ENCODE measurements at places on chromosomes 1 and 21.

GRCh38 chr1:41536361-41536802 is 51.9 kb upstream of the EDN2 start:
- no peak for DNase-seq

DNA sequence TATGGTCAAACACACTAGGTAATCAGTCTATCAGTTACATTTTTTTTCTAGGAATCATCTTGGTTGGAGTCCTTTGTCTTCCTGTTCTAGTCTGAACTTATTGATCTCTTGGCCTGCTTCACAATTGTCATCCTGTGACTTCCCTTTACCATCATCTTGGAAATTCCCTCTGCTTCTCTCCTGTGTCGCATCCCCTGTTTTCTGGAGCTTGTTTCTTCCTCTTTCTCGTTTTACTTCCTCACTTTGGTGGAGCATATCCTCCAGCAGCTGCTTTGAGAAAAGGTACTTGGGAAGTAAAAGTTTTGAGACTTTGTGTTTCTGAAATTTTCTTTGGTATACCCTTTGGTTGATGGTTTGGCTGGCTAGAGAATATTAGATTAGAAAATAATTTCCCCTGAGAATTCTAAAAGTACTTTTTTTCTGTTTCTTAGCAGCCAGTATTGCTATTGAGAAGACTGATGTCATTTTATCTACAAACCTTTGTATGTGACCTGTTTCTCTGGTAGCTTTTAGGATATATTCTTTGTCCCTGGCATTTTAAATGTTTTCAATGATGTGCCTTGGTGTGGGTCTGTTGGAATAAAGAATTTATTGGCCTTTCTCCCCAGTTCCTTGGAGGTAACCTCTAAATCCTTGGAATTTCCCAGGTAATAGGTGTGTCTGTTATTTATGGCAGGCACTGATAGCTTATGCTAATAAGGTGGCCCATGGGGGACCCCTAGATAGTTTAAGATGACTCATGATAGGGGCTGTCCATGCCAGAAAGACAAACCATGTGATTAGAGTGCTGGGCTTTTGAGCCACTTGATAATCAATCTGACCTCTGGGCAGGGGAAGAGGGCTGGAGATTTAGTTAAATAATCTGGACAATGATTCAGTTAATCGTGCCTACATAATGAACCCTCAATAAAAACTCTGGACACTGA is 6.1 kb upstream of the MYCL start:
- DNase-seq: no peak

DNA sequence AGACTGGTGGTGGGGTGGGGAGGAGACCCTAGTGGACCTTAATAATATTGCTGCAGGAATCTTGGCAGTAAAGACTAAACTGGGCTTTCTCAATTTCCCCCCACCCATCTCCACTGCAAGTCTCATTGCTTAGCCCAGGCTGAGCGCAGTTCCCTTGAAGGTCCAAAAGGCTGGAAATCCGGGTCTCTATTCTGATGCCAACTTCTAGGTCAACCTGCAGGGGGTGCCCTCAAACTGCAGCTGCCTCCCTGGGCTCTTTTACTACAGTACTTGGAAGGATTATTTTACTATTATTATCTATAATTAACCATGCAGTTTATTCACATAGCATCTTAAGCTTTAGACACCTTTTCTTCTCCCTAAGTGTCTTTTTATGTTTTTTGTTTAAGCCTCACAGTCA is 85.4 kb upstream of the WARS2 start:
- no peak for DNase-seq

DNA sequence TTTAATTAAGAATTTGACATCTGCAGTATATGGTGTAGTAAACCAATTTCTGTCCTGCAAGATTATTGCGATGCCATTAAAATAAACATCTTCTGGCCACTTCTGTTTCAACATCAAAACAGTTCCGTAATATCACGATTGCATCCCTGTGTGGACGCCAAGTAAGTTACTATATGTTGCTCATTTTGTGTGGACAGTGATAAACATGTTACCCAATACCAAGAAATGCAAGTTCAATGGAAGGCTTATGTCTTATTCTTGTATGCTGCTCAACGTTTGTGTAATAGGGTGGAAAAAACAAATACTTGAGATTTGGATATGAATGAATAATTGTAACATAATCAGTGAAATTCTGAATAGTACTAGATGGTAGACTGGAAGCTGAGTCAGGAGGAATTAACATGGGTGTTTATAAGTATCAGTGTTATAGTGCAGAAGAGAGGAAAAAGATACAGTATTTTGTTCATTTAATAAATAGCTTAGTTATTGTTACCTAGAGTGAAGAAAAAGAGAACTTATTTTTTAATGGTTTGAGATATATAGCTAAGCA is 15.2 kb downstream of the TTC3 start:
- DNase-seq: no peak

GRCh38 chr1:47508702-47509431 is 71.0 kb downstream of the FOXD2 start:
- no peak for DNase-seq

DNA sequence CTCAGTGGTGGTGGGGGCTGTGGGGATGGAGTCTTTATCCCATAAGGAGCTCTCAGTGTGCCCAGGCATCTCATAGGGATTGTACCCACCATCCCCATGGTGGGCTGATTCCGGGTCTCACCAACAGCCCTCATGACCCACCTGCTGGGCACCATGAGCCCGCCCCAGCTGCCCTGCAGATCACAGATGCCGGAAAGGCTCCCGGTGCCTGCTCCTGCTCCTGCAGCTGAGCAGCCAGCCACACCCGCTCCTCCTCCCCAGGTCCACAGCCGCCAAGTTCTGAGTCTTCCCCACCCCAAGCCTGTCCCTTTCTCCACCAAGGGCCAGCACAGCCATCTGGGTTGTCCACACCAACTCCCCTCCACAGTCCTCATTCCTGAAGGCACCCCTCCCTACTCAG is 15.5 kb upstream of the TSPEAR start:
- no peak for DNase-seq

DNA sequence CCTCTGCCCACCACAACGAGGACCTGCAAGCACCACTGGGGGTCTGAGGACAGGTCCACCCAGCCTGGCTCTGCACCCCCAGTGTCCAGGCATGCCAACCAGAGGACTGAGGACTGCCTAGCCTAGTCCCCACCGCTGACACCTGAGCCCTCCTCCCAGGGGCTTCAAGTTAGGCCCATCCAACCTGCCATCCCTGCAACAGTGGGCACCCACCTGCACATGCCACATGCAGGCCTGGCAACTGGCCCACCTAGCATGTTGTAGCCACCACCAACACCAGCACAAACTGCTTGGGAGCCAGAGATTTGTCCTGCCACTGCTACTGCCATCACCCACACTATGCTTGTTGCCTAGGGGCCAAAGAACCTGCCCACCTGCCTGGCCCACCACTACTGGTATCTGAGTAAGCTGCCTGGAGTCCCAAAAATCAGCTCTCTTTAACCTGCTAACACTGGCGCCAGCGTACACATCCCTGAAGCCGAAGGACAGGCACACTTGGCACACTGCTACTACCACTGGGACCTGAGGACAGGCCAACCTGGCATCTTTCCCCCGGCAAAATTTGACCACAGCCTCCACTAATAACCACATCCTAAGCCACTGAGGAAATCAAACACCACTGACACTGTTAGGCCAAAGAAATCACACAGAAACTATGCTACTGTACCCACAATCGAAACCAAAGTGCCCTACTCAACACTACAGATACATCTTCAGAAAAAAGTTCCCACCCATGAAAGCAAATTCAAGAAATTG is 61.5 kb downstream of the PSMG1 start:
- no peak for DNase-seq

DNA sequence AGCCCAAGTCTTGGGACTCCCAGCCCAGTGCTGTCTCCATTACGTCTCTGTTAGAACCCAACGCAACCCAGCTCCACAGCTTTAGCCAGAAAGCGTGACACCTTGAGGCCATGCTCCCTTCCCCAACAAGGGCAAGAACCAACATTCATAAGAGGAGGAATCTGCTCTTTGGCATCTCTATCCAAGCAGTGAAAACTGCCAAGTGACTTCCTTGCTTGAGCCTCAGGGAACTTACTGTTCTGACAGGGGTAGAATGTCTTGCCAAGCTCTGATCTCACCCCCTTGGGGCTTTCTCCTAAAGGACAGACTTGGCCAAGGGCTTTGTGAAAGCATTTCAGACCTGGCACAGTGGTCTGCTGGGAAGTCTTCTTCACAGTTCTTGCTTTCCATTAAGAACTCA is 56.6 kb downstream of the SYT6 start:
- DNase-seq: no peak

DNA sequence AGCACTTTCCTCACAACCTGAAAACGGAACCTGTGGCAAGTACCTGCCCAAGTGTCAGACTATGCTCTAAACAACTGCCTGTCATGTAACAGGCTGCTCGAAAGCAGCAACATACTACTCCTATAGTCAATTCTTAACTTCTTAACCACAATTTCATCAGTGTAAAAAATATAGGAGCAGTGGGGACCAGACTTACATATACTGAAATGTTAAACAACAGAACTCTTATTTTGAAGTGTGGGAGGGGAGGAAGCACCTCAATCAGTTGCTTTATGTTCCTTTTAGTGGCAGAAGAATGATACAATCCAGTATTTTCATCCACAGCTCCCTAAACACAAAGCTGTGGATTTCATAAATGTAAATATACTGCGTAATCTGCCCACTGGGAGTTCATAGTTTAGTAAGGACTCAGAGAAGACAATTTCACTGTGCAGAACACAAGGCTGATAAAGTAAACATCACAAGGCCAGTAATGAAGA is 44.2 kb downstream of the WLS start:
- no peak for DNase-seq

DNA sequence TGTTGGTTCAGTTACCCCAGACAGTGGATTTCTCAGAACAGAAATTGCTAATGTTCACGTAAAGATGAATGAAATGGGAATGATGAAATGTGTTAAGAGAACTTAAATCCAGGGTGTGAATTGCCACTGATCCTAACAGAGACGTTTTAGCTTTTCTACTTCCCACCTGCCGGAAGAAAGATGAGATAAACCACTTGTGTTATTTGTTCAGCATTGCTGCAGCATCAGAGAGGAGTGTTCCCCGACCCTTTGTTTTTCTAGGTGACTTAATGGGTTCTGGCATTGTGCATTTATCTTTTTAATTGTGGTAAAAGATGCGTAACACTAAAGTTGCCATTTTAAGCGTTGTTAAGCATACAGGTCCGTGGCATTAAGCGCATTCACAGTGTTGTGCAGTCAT is 122.3 kb downstream of the GALNT2 start:
- no peak for DNase-seq
